ENCODE measurements at places on chromosomes 4 and X.

DNA sequence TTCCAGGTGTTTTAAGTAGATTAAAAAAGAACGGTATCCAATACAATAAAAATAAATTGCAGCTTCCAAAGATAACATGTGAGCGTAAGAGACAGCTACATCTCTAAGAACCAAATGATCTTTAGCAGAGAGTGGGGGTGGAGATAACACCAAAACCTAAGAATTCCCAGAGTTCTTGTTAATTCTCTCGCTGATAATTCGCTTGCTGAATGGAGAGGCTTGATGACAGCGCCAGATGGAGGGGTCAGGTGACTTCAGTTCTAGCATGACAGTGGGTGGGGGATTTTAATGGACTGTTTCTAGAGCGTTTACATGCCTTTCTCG is 2.3 kb downstream of the CLCN4 start:
- no peak for DNase-seq

GRCh38 chrX:143455046-143455445 is 62.2 kb downstream of the SPANXN3 start:
- no peak for DNase-seq

- DNase-seq = peak; percentile 100
Measured at GRCh38 chr4:7068279-7068842, 497 bp upstream of the GRPEL1 start.

GRCh38 chrX:77742788-77743476 is 43.1 kb downstream of the ATRX start:
- no peak for DNase-seq

GRCh38 chrX:34619920-34620319 is 37.2 kb downstream of the TMEM47 start:
- DNase-seq = no peak

GRCh38 chr4:184310171-184310567 is 92.5 kb upstream of the ENPP6 start:
- no peak for DNase-seq

DNA sequence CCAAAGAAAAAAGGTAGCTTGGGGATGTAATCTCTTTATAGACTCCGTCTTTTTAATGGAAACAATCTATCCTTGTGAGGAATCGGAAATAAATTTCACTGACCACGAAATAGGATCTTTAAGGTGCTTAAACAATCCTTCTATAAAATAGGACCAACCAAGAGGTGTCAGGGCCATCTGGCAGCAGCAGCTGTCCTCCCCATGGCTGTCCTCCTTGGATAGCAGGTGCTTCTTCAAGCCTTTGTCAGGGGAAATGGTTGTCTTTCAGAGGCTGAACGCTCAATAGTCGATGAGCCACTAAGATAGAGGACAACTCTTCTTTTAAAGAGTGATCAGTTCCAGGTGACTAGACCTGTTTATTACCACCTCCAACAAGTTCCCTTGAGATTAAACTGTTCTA is 231.0 kb downstream of the ADGRL3 start:
- DNase-seq = no peak

- DNase-seq = no peak
Measured at GRCh38 chr4:58216461-58216860, 1106.3 kb upstream of the IGFBP7 start.

DNA sequence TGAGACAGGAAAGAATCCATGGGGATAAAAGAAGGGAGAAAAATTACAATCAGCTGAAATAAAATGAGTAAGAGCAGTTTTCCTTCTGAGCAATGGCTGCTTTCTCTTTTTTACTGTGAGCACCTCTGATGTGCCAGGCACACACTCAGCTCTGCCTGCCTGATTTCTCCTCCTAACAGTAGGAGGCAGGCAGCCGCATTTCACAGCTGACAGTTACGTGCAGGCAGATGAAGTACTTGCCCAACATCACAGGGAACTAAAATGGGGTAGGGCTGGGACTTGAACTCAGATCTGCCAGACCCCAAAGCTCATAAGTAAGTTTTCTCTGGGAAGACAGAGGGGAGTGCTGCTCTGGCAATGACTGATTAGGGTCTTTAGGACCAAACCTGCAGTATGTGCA is 54.6 kb downstream of the C4orf50 start:
- no peak for DNase-seq

- DNase-seq = no peak
Measured at GRCh38 chr4:128657638-128658037, 151.9 kb upstream of the JADE1 start.
